ENCODE measurements at places on chromosomes 13 and 19.

DNA sequence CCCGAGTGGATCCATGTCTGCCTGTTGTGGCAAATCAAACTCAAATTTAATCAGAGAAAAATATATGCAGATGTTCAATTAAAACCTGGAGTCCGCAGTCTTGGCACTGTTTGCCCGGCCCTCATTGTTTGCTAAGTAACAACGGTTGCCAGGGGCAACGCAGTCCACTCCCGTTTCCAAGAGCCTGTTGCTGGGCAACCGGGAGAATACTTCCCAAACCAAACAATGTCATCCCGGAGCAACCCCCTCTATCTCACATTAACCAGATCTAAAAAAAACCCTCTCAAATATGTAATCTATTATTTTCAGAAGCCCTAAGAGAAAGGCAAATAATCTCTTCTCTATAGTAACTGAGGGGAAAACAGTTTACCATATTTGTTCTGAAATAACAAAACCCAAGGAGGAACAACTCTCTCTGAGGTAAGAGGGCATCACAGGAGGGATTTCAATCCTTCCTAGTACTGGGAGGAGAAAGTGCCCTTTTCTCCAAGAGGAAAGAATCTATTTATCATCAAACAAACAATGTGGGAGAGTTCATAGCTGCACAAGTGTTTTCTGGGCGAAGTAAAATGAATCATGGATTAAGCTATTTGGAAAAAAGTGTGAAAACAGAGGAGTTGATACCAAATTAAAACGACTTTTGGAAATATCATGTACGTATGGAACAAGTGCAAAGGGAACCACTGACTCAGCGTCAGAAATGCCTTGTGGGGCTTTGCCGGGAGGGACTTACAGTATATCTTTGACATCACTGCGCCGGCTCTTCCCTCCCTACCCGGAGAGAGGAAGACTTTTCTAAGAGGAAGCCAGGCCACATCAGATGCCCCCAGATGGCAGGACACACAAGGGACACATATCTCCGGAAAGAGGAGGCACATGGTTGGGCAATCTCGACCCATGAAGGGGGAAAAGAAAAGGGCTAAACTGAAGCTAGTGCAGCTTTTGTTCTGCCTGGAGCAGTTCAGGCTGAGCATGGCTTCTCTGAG lies 43.3 kb downstream of the RFX2 start:
- peak; percentile 30 for DNase-seq

DNA sequence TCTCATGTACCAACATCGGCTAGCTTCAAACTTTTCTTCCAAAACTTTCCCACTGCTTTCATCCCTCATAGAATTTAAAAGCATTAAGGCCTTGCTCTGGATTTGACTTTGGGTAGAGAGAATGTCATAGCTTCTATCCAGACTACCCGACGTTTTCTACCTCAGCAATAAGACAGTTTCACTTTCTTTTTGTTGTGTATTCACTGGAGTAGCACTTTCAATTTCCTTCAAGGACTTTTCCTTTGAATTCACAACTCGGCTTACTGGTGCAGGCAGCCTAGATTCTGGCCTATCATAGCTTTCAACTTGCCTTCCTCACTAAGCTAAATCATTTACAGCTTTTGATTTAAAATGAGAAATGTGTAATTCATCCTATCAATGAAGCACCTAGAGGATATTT lies 420.4 kb upstream of the GPC6 start:
- DNase-seq, result peak; percentile 15

- no peak for DNase-seq
Observed at GRCh38 chr13:83153848-83154247, 728.4 kb downstream of the SLITRK1 start.

GRCh38 chr13:26300140-26300539 lies 46.2 kb downstream of the CDK8 start:
- DNase-seq, result no peak

- DNase-seq, result no peak
Observed at GRCh38 chr13:111920306-111920931, 146.5 kb upstream of the SOX1 start.

DNA sequence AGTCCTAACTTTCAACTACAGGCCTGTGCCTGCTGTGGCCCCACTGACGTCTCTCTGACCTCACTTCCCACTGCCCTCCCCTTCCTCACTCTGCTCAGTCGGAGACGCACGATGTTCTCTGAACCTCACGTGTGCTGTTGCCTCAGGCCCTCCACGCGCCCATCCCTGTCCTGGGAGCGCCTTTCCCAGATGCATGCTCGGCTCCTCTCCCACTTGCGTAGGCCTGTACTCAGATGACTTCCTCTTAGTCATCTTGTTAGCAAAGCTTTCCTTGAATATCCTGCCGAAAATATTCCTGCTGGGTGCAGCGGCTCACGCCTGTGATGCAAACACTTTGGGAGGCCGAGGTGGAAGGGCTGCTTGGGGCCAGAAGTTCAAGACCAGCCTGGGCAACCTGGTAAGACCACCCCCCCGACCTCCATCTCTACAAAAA lies 9.3 kb upstream of the SYT5 start:
- DNase-seq, result no peak

- DNase-seq, result no peak
Observed at GRCh38 chr19:14487370-14488125, 8.4 kb downstream of the GIPC1 start.

DNA sequence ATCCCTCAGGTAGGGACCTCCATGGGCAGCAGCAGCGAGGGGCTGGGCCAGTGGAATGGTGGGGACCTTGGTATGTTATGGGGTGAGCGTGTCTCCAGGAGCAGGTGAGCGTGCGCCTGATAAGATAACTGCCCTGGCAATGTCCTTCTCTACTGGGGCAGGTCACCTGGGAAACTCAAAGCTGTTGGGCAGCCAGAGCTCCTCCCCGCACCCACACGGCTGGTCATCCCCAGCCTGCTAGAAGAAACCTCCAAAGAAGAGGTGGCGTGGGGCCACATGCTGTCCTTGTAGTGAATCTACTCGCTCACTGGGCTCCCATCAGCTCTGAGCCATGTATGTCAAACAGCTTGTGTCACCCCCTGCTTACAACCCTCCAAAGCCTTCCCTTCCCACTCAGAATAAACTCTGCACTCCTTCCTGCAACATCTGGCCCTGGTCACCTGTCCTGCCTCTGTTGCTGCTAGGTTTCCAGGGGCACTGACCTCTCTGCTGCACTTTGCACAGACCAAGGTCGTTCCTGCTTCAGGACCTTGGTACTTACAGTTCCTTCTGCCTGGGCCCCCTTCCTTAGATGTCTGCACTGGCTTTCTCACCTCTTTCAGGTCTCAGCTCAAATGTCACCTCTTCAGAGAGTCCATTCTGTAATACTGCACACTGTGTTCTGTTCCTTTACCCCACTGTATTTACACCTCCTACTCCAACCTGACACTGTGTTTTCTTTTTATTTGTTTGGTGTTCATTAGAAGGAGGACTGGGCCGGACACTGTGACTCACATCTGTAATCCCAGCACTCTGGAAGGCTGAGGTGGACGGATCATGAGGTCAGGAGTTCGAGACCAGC lies 1.8 kb upstream of the ATP4A start:
- DNase-seq, result no peak

GRCh38 chr13:112341446-112341845 lies 34.7 kb upstream of the SPACA7 start:
- no peak for DNase-seq

All from CD4-positive, alpha-beta memory T cell (primary cell).